Caudate nucleus (tissue), 63 donors: ENCODE measurements at places on chromosomes 4 and X.

DNA sequence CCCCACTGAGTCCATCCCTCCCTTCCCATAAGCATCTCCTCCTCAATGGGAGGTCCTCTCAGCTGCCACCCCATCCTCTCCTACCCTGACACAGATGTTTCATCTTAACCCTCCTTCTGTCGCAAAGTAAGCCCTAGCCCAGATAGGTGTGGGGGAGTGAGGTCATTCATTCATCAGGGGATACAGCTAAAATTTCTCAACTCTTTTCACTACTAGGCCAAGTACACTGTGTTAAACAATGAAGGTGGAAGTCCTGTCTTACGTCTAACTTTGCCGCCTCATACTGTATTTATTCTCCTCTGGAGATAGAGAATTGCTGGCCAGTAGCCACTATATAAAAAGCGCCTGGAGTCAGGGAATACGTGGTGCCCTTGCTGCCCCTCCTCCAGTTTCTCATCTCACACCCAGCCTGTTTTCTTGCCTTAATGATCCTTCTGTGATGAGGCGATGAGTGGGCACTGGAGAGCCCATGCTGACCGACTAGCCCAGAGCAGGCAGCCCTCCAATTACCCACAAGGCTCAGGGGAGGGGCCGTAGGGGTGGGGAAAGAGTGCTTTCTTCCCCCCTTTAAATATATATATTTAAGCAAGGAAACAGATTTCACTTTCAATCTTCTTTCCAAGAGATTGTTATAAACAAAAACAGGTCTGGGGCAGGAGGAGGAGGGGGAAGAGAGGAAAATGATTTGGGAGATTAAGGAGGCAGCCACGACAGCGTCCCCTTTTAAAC lies 149.5 kb downstream of the PJA1 start:
- DNase-seq = no peak

DNA sequence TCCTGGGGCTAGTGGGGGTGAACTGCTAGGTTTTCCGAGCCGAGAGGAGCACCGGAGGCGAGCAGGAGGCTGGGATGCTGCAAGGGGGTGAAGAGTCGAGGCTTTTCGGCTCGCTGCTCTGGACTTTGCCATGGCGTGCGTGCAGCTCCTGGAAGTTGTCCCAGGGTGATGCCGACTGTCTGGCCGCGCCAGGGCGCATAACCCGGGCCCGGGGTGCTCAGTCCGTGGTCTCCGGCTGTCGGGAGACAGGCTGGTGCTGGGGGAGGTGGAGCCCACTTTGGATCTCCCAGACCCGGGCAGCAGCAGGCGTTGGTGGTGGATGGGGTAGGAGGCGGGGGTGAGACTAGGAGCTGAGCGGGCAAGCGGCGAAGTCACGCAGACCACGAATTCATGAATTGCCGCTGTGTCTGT lies 793 bp downstream of the GRIA3 start:
- DNase-seq = peak; percentile 6

DNA sequence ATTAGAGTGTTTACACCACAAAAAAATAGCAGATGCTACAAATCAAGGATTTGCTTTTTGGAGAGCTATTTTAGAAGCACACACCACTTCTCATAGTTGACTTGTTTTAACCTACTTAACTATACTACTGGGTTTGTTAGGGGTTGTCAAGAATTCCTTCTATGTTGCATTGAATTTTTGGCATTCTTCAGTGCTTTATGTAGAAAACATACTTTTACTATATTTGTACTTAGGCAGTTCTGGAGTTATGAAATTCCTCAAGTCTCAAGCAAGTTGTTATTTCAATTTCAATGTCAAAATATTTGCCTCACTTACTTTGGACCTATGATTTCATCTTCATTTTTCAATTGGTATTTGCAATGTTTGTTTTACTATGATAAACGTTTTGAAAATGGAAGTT lies 449.6 kb downstream of the GLUD2 start:
- DNase-seq = no peak

- DNase-seq = no peak
These were observed 95.7 kb downstream of the SH2D1A start for GRCh38 chrX:124441971-124442590.

DNA sequence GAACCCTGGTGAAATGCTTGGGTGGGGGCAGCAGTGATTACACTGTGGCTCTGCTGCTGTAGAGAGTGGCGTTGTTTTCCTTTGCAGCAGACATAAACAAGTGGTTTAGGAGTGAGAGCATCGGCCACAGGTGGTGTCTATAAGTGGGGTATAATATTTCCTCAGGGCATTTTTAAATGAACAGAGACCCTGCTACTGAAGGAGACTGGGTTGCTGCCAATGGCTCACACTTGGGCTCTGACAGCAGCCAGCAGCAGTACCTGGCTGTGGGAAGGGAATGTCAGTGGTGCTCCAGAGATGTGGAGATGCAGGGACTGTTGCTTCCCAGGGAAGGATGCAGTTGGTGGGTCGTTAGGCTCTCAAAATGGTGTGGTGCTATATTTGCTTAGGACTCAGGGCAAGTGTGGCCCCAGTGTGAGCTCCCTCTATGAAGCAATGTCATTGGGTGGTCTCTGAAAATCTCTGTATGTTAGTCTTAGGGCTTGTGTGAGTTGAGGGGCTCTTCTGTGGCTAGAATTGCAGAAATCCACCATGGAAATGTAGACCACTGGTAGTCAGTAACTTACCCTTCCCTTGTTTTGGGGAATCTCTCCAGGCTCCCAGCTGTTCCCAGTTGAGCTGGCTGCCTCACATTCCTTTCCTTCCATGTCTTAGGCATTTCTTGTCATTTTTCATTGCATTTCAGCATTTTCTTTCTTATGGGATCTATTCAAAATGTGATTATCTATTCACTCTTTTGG lies 1023.0 kb upstream of the GRID2 start:
- DNase-seq = no peak

DNA sequence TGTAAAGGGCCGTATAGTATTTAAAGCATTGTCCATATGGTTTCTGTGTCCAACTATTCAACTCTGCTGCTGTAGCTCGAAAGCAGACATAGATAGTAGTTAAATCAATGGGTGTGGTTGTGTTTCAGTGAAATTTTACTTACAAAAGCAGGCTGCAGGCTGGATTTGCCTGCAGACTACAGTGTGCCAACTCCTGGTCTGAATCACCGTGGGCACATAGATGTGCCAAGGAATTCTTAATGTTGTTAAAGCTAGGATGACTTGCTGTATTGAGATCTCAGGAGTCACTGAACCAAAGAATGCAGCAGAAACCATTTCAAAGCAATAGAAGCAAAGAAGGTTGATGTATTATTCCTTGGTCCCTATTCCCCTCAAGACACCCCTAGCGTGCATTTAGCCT lies 379.0 kb downstream of the STIM2 start:
- DNase-seq = no peak

DNA sequence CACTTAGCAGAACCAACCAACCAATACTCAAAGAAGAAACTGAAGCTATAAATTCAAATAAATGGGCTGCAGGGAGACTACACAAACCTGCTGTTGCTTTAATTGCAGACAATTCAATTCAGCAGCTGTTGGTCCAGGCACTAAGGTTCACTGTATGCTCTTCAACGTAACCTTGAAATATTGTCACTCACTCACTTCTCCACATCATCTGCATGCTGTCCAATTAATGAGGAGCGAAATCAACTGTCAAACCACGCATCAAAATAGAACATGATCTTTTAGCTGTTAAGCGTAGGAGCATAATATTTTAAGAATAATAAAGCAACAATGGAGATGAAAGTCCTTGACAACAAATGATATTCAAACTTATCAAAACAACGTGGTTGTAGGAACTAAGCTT lies 17.0 kb downstream of the ENOX2 start:
- no peak for DNase-seq
